ENCODE measurements at places on chromosomes 2 and 18. TPM values are rescaled to one million over a fixed set of nuclear protein-coding genes. Genes with fewer than 3 reads are reported as not detected.

The COPS9 gene
- 159 TPM for total RNA-seq

GRCh38 chr2:233789554-233789953 is 11.4 kb downstream of the MROH2A start:
- DNase-seq = no peak

- DNase-seq = peak; percentile 31
Measured at GRCh38 chr18:45481821-45482220, 133.5 kb upstream of the SLC14A2 start.

DNA sequence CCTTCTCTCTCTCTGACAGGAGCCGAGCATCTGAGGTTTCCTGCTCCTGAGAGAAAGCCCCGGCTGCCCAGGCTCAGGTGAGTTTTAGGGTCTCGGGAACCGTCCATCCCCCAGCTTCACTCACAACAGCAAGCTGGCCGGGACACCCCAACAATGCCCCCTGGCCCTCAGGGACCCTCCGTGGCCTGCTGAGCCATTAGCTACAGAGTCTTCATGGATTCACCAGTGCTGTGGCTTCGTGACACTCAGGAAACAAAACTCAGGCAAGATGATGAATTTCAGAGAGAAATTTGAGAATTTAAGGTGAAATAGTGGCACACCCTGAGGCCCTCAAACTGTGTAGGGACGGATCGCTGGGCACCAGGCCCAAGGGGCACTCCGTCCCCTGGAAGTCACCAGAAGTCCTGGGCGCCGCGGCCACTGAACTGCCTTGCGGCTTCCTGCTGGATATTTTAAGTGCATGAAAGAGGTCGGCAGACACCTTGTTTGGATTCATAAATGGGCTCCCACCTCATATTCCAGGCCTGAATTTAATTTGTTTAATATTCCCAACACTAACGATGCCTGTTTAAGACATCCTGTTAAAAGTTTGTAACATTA is 368.3 kb upstream of the SALL3 start:
- DNase-seq = no peak

The TEKT4 gene
- total RNA-seq = not detected

DNA sequence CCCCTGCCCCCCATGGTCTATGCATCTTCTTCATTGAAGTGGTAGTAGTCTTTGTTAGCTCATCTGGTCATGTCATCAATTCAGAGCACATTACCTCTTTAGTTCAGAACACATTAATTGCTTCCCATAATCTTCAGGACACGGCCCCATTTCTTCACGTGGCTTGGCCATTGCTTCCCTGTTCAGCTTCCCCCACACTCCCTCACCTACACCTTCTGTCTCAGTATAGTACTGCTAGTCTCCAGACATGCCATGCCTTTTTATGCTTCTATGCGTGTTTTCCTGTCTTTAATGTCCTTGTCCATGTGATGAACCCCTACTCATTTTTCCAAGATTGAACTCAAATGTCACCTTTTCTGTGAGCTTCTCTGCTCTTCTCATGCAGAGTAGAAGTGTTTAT is 35.1 kb downstream of the MSH2 start:
- DNase-seq = no peak

DNA sequence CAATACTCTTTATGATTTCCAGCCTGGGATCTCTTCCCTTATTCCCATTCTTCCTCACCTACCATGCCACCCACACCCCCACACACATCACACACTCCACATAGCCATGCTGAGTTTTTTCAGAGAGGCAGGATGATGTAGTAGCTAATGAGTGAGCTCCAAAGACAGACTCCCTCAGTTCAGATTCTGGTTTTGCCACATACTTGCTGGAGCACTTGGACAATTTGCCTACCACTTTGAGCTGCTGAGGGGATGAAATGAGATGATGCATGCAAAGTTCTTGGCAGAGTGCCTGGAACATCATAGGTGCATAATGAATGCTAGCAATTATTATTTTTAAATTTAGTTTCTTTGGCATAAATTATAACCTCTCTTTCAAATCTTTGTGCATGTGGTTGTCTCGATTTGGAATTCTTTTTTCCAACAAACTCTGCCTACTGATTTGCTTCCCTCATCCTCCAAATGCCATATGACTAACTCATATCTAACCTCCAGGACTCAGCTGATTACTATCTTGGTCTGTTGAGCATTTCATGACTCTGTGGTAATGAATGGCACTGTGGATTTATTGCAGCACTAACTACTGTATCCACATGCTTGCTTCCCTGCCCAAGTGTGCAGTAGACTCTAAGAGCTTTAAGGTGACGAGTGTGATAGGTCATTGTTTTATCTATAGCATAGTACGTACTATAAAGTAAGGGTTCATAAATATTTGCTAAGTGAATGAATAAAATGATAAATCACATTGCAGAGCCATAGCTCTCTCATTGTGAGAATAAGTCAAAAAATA is 99.1 kb downstream of the TACR1 start:
- no peak for DNase-seq

The ARHGAP15 gene
- total RNA-seq = not detected

GRCh38 chr2:130720036-130720435 is 8.8 kb upstream of the GPR148 start:
- DNase-seq = no peak

The NT5DC4 gene
- total RNA-seq = not detected

The CNGA3 gene
- total RNA-seq = 0.04 TPM

The GYPC gene
- 45.6 TPM for total RNA-seq

The LYPD1 gene
- total RNA-seq = 2.3 TPM

- DNase-seq = no peak
Measured at GRCh38 chr2:27823135-27823534, 51.6 kb downstream of the MRPL33 start.

The C2orf72 gene
- 5.4 TPM for total RNA-seq

DNA sequence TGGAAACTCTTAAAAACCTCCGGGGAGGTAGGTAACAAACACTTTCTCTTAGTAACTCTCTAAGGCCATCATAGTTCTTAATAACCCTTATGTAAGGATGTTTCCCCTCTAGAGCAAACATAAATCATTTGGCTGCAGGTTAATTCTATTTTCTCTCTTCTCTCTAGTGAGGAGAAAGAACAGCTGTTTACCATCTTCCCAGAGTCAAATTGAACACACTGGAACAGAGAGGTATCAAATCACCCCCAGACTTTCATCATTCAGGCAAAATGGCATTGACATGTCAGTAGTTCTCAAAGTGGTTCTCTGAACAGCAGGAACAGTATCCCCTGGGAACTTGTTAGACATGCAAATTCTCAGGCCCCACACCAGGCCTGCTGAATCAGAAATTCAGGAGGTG is 240.7 kb downstream of the MEIS1 start:
- DNase-seq = no peak

DNA sequence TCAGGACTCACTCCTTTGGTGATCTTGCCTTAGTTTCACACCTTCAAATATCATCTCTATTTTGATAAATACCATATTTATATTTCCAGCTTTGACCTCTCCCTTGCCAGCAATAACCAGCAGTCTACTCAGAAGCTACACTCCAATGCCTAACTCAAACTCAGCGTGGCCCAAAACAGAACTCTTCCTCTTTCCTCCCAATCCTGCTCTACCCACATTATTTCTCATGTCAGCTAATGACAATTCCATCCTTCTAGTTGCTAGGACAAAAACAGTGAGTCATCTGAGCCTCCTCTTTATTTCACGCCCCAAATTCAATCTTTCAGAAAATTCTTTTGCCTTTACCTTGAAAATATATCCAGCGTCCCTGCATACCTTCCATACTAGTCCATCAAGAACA is 23.5 kb downstream of the CYRIA start:
- DNase-seq = no peak

- no peak for DNase-seq
Measured at GRCh38 chr2:11795590-11795989, 49.2 kb downstream of the LPIN1 start.

DNA sequence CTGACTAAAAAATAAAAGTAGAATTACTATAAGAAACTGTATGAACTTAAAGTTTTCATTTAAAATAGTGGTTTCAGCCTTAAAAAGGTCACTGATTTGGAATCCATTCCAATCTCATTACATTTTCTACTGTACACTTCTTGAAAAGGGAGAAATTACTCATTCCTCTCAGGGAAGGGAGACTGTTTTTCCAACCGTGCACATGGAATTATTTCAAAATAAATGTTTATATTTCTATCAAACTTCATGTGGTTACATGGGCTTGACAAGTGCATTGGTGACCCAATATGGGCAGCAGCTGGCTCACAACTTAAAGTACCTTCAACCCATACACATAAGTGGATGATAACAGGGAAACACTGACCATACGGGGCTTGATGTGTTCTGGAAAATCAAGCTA is 324.5 kb upstream of the THUMPD2 start:
- no peak for DNase-seq

Measured in cardiac muscle cell (in vitro differentiated cells and primary cell).